PC-9 (cell line): ENCODE measurements at places on chromosomes 3 and 15.
A peak's percentile ranks its signal among the peaks of the same experiment; 100 is the strongest.

- no peak for DNase-seq
Observed at GRCh38 chr15:76286271-76286879, 24.9 kb downstream of the ETFA start.

DNA sequence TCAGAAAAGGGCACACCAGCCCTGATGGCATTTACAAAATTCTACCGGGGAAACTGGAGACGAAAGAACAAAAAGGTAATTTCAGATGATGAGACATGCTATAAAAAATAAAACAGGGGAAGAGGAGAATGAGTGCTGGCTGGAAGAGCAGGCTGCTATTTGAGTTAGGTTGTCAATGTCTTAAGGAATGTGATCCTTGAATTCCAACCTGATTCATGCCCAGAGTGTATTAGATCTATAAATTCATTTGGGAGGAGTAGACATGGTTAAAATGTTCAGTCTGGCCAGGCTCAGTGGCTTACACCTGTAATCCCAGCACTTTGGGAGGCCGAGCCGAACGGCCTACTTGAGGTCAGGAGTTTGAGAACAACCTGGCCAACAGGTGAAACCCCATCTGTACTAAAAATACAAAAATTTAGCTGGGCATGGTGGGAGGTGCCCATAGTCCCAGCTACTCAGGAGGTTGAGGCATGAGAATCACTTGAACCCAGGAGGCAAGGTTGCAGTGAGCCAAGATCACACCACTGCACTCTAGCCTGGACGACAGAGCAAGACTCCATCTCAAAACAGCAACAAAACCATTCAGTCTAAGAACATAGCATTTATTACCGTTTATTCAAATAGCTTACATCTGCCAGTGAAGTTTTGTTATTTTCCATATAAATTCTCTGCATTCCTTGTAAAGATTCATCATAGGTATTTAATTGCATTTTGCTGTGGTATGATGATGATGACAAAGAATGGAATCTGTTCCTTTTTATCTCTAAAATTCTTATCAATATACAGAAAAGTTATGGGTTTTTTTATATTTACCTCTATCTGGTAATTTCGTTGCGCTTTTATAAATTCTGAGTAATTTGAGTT, 126.7 kb upstream of the NR2E3 start:
- DNase-seq, result no peak

GRCh38 chr3:89043406-89043932, 64.0 kb upstream of the EPHA3 start:
- no peak for DNase-seq

DNA sequence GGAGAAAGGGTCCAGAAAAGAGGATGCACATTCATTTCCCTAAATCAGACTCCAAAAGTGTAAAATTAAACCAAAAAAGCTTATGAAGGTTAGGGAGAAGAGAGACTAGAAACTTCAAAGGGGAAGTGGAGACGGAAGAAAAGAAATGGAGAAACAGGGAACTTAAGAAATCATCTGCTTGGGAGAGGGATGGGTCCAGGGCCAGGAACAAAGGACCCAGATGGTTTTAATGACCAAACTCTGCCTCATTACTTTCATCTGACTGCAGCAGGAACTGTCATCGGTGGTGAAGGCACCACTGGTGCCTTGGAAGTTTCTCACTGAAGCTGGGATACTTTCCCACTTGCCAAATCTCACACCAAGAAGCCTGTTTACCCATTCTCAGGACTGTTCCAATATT, 70.5 kb upstream of the SLC4A7 start:
- no peak for DNase-seq

DNA sequence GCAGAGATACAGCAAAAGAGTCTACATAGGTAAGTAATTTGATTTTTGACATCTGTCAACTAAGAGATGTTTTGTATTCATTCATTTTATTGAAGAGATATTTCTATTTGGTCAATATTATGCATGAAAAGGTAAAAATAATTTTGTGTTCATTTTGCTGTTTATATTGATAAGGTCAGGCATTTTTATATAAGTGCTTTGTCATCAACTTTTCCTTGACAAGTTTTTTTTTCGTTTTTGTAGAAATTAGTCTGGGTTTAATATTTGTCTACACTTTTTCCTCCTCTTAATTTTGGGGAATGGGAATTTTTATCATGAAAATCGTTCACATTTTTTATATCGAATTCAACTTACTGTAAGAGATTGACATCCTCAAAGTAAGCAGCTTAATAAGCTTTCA, 67.7 kb downstream of the STT3B start:
- no peak for DNase-seq

- DNase-seq, result no peak
Observed at GRCh38 chr3:136606990-136607389, 145.2 kb downstream of the STAG1 start.

DNA sequence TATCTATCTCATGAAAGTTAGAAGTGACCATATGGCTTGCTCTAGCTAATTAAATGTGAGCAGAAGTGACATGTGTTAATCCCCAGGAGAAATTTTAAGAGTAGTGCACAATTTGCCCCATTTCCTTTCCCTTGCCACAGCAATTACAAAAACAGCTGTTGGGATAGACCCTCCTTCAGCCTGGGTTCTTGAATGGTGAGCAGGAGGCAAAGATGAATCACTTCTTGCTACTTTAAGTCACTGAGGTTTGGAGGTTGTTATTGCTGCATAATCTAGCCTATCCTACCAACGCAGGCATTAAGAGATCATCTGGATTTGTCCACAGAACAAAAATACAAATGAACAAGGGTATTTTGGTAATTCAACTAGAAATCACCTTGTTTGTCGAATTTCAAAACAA, 51.7 kb upstream of the CAPN7 start:
- no peak for DNase-seq

GRCh38 chr15:67968564-67968963, 85.6 kb upstream of the PIAS1 start:
- DNase-seq, result no peak

DNA sequence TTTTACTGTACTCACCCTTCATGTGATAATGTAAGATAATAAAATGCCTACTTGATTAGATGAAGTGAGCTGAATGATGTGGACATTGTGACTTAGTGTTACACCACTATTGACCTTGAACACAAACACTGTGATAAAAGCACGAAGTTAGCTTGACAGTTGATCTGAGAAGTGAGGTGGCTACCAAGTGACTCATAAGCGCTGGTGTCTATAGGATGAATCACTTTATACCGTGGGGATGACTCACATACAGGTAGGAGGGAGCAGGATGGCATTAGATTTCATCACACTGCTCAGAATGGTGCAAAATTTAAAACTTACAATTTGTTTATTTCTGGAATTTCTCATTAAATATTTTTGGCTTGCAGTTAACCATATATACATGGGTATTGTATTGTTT, 174.7 kb upstream of the CNTN3 start:
- no peak for DNase-seq

- peak; percentile 76 for DNase-seq
Observed at GRCh38 chr3:61966200-61966599, 404.8 kb downstream of the PTPRG start.

DNA sequence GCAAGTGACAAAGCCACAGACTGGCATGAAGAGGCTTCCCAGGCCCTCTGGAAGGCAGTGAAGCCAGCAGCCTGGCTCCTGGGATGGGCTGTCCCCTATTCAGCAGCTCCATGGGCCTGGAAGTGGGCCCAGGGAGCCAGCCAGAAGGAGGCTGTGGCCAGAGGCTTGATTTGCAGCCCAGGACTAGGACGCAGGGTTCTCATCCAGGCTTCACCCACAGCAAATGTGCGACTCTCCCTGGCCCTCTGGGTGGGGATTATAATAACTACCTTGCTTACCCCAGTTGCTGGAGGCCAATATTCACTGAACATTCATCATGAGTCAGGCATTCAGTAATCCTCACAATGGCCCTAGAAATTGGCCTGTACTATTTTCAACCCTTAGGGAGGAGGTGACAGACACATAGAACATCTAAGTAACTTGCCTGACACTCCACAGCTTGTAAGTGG, 24.6 kb upstream of the SRP14 start:
- DNase-seq, result peak; percentile 51

DNA sequence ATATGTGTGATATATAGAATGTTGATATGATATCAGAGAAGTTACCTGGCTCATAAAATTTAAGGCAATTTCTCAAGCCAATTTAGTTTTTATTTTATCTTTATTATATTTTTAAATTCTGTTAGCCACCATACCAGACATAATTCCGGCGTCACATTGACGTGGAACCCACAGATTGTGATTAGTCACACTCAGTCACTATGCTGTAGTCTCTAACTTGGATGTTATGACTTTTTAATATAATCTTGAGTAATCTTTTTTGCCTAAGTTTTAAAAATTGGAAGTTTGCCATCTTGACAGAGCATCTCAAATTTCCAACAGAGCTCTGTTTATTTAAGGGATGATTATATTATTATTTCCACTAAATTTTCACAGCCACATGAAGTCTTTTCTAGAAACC, 9.7 kb upstream of the DCLK3 start:
- no peak for DNase-seq

DNA sequence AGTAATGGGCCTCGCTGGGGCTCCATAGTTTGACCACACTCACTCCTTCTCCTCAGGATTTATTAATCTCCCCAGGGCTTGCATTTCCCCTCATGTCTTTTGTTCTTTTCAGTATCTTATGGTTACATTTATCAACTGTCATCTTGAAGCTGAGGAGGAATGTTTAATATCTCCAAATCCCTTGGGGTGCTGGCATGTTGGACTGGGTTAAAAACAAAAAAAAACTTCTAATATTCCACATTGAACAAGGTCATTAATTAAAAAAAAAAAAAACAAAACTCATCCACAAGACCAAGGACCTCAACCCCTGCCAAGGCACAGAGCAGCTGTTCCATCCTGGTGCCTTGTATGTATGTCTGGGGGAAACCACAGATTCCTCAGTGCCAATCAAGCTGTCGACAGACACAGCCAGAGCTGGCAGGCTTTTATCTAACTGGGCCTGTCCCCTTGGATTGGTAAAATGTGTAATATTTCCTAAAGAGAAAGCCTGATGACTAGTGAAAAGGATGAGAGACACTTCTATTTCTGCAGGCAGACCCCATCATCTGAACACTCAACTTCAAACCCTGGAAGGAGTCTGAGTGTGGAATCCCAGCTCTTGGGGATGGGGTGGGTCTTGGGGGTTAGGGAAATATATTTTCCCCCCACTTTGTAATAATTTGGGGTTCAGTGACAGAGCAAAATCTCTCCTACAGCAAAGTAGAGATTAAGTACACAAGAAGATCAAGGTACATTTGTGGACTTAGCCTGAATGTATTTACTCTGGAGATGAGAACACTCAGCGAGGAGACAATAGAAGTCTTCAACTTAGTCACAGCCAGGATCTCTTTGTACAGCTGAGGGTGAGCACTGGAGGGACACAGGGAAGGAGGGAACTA, 69.1 kb downstream of the TTC23 start:
- no peak for DNase-seq

GRCh38 chr3:142888099-142888480, 793 bp downstream of the PCOLCE2 start:
- no peak for DNase-seq

DNA sequence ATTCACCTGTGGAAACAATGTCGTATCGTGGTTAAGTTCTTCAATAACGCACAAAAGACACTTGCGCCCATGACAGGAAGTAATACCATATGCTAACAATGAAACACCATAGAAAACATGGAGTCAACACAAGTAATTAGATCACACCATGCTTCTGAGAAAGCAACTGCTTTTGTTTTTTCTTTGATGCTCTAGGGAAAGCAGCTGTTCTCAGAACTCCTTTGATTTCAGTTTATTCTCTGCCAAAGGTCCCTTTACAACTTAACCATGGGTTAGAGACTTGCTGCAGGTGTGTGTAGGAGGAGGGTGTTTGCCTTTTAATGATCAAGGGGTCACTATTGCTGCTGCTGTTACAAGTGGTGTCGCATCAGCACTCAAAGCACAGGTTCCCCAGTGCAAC, 324.0 kb upstream of the SLCO3A1 start:
- DNase-seq, result no peak

DNA sequence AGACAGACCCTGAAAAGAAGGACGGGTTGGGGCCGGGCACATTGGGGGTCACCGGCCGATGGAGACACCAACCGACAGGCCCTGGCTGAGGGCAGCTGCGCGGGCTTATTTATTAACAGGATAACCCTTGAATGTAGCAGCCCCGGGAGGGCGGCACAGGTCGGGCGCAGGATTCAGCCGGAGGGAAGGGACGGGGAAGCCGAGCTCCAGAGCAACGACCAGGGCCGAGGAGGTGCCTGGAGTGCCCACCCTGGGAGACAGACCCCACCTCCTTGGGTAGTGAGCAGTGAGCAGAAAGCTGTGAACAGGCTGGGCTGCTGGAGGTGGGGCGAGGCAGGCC, 2.2 kb upstream of the LSMEM2 start:
- no peak for DNase-seq

GRCh38 chr3:104886220-104886995, 480.3 kb upstream of the ALCAM start:
- no peak for DNase-seq

GRCh38 chr3:98013411-98014267, 21.5 kb downstream of the GABRR3 start:
- no peak for DNase-seq
